Left hindlimb (tissue), 1 donor: ENCODE measurements at places on chromosomes 7 and 10.

DNA sequence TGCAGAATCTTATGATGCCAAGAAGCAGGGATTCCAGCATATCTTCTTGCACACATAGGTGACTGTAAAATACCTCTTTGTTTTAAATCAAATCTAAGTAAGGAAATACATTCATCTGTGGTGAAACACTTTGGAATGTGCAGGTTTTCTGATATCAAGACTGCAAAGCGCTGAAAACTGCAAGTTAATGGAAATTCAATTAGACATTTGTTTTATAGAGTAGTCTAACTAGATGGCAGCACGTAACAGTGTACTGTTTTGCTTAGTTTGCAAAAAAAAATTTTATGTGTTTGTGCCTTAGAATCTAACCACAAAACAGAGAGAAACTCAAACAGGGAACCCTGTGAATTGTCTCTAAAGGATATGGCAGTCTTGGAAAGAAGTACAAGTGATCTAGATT, 259.2 kb downstream of the HDAC9 start:
- no peak for DNase-seq

GRCh38 chr10:11162828-11163599, 145.3 kb downstream of the CELF2 start:
- DNase-seq: no peak

- no peak for DNase-seq
These were observed 183.7 kb downstream of the RPS24 start for GRCh38 chr10:78217336-78217735.

DNA sequence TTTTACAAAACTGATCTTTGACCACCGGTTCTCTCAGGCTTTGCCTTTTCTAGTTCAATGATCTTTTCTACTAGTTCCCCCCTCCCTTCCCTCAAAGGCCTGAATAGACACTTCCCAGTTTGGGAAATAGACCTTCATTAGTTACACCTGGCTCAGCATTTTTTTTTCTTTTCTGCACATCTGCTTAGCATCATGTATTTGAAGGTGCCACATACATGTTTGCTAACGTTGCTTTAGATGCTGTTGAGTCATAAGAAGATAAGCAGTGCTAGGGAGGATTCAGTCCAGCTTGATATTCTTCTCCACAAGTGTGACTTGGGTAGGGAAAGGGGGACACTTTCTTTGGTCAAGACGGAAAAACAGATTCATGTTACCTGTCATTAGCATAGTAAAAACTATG, 78.3 kb downstream of the BICC1 start:
- DNase-seq: no peak

DNA sequence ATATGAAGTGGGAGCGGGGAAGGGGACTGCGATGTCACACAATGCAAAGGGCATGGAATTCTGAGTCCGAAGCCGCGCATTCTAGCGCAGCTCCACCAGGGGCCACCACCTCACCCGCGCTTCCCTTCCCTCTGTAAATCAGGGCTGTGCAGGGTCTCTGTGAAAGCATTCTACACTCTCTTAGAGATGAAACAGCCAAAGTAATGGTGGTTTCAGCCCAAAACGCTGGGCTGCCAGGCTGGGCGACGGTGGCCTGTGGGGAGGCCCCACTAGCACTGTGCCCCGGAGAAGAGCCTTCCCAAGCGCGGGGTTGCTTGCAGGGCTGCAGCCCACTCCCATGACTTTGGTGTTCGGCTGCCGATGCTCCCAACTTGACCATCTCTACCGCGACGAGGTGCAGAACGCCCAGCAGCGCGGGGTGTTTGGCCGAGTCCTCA, 11.4 kb downstream of the ATG9B start:
- DNase-seq: peak; percentile 66

- DNase-seq: no peak
These were observed 22.3 kb downstream of the COX15 start for GRCh38 chr10:99709480-99710229.
